Fibroblast of the aortic adventitia (primary cell): ENCODE measurements at places on chromosomes 2 and 18. TPM values are rescaled to one million over a fixed set of nuclear protein-coding genes. Genes with fewer than 3 reads are reported as not detected.

- DNase-seq, result no peak
Measured at GRCh38 chr2:157427003-157427921, 16.6 kb downstream of the CYTIP start.

GRCh38 chr2:120831891-120832290, 96.2 kb downstream of the GLI2 start:
- no peak for DNase-seq

DNA sequence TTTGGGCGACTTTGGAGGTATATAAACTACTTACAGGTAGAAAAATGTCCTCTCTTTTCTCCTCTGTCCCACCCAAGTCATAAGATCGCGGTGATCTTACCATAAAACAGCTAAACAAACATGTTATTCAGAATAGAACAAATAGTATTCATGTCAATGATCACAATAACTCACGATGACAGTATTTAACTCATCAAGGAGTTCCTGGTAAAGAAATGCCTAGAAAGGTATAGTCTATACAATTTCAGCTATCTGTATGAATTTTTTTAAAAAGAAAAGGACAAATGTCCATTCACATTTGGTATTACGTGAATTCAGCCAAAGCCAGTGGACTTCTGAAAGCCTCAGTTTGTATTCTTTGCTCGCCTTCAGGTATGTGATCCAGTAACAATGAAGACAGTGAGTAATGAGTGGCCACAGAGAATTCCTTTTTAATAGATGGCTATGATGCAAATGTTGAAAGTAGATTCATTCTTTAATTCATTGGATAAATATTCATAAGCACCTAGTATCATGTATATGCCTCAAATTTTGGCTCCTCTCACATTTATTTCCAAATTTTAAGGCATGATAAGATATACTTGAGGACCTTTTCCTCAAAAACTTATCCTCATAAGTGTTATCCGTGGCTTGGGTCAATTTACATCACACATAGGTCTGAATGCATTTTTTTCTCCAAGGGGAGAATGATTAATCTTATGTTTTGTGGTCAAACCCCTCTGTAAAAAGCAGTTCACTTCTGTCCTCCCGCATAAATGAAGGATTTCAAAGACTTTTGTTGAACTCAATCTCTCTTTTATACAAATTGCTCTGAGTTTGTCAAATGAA, 20.3 kb downstream of the ABCB11 start:
- DNase-seq, result no peak

DNA sequence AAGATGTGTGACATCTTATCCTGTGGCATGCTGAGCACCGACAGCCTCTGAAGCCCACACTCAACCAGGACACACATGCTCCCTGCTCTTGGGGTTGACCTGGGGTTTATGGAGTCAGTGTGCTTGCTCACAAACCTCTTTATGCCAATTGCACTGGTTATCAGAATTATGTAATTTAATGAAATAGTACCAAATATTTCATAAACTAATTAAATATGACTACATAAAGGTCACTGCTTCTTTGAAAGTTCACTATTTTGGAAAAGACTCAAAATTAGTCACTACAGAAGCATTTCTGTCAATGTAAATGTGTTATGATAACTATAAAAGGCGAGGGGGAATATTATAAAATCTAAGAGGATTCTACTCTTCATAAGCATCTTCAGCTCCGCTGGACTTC, 76.7 kb downstream of the FHOD3 start:
- DNase-seq, result peak; percentile 20

DNA sequence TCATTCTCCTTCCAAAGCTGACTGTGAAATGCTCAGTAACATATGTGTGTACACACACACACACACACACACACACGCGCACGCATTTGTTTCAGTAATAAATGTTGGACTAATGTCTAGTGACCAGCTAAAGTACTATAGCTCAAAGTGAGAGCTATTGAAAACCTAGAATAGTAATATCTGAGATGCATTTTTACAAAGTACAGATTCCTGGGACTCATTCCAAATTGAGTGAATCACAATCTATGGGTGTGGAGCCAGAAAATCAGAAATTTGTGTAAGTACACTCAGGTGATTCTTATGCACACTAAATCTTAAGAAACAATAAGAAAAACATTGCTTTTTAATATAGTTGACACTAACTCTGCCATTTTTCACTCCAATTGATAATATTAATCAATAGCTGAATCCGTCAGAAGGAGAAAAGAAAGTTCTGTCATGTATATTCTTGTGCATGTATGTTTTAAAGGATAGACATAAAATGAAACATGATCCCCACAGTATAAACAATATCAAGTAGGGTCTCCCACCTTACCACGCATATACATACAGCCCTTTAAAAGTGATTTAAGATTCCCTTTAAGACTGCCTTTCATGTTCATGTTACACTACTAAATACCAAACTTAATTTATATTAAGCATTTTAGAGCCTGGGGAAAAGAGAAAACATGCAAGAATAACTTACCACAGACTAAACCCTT, 123.5 kb downstream of the ATAD2B start:
- DNase-seq, result peak; percentile 86

GRCh38 chr2:11159574-11160170, 4.4 kb downstream of the SLC66A3 start:
- DNase-seq, result no peak

DNA sequence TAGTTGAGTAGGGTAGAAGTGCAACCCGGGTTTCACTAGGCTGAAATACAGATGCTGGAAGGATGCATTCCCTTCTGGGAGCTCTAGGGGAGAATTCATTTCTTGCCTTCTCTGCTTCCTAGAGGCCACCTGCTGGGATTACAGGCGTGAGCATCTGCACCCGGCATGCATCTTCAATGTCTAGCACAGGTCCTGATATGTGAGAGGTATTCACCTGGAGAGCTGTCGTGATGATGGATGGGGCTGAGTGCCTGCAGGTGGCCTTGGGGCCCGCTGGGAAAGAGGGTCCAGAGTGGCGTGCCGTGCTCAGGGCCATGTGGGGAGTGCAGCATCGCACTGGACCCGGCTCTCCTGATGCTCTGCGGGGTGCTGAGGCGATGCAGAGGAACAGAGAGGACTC, 6.6 kb upstream of the NTSR2 start:
- DNase-seq, result no peak

GRCh38 chr2:186761814-186762213, 68.0 kb downstream of the FAM171B start:
- DNase-seq, result no peak

GRCh38 chr18:77131652-77132368, 773 bp downstream of the MBP start:
- peak; percentile 48 for DNase-seq

- no peak for DNase-seq
Measured at GRCh38 chr2:108552566-108552965, 18.3 kb downstream of the LIMS1 start.

- no peak for DNase-seq
Measured at GRCh38 chr2:45691171-45691999, 39.9 kb downstream of the PRKCE start.

GRCh38 chr2:27581417-27582128, 1.3 kb upstream of the ZNF512 start:
- no peak for DNase-seq

GRCh38 chr2:118464546-118465265, 376.4 kb downstream of the INSIG2 start:
- DNase-seq, result no peak

- no peak for DNase-seq
Measured at GRCh38 chr18:76674596-76674995, 147.8 kb upstream of the ZNF236 start.

- DNase-seq, result no peak
Measured at GRCh38 chr2:134218414-134218813, 35.5 kb upstream of the MGAT5 start.

DNA sequence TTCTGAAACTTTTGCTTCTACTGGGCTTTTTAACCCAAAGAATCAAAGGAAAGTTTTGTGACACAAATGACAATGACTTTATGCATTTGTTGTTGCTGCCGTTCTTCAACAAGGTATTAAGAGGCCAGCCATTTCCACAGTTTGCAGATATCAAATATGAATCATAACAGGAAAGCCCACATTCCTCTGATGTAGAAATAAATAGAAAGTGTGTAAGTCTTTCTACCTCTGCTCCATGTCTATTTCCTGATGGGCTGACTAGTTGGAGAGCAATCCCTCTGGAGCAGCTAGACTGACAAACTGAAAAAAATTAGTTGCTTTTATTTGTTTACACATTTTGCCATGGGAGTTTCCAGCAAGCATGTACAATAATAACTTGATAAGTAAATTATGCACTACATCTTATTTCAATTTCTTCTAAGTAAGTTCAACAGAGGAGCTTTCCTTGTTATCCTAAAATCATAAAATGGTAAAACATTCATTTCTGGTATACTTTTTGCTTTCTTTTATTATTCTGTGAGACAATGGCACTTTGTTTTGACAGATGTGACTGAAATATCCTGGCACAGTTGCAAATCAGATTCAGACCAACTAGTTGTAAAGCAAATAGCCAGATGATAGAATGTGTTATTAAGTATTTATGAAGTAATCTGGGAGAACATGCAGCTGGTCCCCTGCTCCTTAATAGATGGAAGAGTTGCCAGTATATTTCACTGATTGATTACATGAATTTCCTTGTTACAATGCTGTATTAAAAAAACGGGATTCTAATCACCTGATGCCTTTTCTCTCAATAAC, 266.7 kb downstream of the METTL4 start:
- DNase-seq, result peak; percentile 63

DNA sequence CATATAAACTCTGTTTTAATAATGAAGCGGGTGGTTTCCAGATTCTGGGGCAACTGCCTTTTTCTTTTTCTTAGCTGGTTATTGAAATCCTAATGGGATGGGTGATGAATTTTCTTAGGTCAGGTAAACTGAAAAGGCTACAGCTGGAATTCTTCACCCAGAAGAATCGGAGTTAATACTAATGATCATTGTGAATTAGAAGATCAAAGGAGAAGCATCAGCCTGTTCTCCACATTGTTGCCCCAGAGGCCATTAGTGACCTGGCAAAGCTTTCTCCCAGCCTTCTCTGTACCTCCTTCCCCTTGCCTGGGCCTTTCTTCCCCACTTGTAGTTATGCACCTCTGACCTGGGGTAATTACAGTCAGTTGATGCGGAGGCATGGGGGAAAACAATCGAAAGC, 82.8 kb downstream of the MEIS1 start:
- DNase-seq, result no peak

DNA sequence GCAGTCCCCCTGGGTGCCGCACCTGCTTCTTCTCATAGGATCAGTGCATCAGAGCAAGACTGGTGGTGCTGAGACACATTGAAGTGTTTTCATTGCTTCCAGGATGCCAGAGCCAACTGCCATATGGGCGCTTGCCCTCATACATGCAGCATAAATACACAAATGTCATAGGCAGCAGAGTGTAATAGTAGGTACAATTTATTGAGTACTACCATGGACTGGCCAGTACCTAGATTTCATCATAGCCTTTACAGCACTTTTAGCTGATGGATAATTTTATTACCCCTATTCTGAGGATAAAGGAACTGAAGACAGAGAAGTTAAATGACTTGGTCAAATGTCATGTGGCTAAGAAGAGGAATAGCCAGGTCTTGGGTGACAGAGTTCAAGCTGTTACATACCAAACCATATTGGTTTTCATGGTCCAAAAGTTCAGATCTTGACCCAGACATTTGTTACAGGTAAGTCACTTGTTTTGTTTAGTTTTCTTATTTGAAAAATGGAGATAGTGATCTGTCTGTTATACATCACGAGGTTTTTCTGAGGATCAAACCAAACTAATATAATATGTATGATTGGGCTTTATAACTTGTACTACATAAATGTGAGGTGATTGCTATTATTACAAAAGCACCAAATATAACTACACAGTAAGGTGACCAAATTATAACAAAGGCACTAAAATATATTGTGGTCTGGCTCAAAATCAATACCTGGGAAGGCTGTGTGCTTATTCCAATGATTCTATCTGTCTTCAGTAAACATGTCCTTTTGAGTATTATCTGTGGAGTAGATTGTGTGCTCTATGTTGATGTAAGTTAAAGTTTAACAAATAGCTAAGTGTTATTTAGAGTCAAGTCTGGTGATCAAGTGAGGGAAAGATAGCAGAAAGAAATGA, 151.9 kb upstream of the CYRIA start:
- DNase-seq, result no peak

DNA sequence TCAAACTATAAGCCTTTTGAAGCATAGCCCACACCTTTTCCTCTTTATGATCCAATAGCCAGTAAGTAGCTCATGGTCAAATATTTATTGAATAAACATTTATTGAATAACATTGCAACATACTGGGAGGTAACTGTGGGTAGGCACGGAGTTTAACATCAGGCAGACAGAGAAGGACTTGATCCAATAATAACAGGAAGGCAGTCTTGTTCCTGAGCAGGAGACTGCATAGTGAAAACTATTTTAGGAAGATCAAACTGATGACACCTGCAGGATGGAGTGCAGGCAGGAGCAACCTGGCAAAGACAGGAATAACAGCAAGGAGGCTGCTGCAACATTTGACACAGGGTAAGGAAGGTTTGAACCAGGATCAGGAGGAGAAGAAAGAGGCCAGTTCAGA, 3.1 kb upstream of the DCTN1 start:
- DNase-seq, result peak; percentile 83

- DNase-seq, result peak; percentile 16
Measured at GRCh38 chr2:226813148-226813701, 13.6 kb upstream of the IRS1 start.

DNA sequence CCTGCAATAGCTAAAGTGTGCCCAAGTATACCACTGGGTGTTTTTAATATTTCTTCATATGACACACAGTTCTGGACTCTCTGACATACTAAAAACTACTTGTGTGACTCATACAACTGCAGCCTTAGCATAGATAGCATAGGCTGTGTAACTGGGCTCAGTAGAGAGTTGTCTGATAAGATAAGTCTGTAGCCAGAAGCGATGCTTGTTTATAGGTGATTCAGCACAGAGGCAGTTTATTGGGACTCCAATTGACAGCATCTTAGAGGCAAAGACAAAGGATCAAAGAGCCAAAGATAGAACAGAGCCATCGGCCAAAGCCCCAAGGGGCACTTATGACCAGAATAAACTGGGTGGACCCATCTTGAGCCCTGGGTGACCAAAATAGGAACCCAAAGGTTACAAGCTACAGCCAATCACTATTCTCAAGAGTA, 42.3 kb downstream of the AAK1 start:
- DNase-seq, result peak; percentile 96

- DNase-seq, result peak; percentile 67
Measured at GRCh38 chr2:145623136-145623535, 1103.2 kb upstream of the ZEB2 start.

GRCh38 chr2:202769201-202769600, 102.4 kb downstream of the ICA1L start:
- DNase-seq, result no peak

- no peak for DNase-seq
Measured at GRCh38 chr2:44112096-44112495, 56.6 kb upstream of the PPM1B start.

DNA sequence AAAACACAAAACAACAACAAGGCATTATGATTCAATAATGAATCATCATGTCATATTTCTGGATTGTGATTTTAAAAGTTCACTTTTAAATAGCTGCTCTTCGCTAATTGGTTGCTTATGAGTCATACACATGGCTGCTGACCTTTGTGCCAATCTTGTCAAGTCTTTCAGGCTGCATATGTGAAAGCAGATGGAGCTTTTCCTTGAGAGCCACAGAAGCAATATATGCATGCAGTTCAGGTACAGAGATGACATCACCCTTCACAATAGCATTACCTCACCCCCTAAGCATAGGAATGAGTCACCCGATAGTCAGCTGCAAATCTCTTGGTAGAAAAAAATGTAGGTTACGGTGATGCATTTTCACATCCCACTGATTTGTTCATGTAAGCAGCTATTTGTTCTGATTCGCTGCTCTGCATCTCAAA, 27.2 kb downstream of the EIF2AK3 start:
- peak; percentile 91 for DNase-seq

Gene PPM1G
- 62.2 and 146 TPM in 2 replicates for total RNA-seq

Gene HAAO
- 0.90 and 5.4 TPM in 2 replicates for total RNA-seq

Gene ANKRD30B
- total RNA-seq, result 0.36 and 2.7 TPM in 2 replicates

Gene TNFRSF11A
- total RNA-seq, result 0.08 and 1.1 TPM in 2 replicates

Gene TMEM17
- 0.90 and 4.4 TPM in 2 replicates for total RNA-seq

Gene G6PC2
- not detected in 2 replicates for total RNA-seq

Gene SERPINB12
- total RNA-seq, result not detected in 2 replicates
